Fibroblast of gingiva (primary cell): ENCODE measurements at places on chromosomes 4 and X.

GRCh38 chr4:110618581-110619462 is 4.1 kb downstream of the PITX2 start:
- DNase-seq = no peak

- no peak for DNase-seq
Measured at GRCh38 chr4:2301225-2301642, 39.3 kb upstream of the MXD4 start.

GRCh38 chr4:15897577-15897976 is 41.0 kb downstream of the FGFBP1 start:
- no peak for DNase-seq

- no peak for DNase-seq
Measured at GRCh38 chrX:9537781-9538180, 72.9 kb downstream of the TBL1X start.

DNA sequence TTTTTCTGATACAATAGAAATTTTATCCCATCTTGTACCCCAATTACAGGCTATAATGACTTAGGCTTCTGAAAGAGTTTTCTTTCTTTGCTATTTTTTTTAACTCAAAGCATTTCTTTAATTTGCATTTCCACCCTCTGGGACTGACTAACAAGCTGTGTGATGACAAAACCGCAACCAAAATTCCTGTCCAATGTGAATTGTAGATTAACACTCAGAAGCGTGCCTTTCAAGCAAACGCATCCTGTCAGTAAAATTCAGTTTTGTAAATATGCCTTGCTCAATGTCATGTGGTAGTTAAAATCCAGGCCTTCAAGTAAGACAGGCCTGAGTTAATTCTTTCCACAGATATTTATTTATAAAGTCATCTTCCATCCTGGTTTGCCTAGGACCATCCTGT is 50.3 kb downstream of the STK32B start:
- DNase-seq = no peak

DNA sequence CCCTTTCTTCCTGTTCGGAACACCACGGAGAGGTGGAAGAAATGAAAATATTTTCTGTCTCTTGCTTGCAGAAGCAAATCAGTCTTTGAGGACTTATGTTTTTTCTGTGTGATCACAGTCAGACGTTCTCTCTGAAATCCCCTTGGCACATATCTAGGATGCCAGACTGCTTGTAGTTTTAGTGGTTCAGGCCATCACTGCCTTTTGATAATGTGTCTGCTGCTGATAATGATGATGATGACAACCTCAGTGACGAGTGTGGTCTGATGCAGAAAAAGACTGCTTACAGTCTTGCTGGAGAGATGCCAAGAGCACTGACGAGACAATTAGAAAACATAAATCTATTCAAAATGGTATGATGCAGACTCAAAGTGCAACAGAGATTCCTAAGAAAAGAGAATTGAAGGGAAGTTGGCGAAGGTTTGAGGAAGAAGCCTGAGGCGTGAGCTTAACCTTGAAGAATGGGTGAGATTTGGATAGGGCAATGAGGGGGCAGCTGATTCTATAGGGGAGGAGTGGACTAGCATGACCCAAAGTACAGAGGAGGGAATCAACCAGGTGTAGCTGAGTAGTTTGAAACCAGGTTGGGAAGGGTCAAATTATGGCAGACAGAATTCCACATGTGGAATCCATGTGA is 7.9 kb downstream of the RAB33A start:
- no peak for DNase-seq

GRCh38 chr4:75916091-75916661 is 13.9 kb upstream of the PPEF2 start:
- peak; percentile 54 for DNase-seq

DNA sequence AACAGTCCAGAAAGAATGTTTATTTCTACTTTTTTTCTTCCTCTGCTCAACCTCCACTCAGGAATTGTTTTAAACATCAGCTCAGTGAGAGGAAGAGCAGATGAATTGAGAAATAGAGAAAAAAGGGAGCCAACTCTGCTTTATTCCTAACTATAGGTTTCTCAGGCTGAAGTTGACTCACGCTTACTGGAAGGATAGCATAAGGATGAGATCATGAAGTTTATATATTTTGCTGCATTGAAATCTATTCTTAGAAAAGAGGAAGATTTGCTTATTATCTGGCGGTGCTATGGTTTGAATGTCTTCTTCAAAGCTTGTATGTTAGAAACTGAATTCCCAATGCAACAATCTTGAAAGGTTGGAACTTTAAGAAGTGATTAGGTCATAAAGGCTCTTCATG is 1673.4 kb upstream of the PCDH7 start:
- DNase-seq = no peak

- peak; percentile 3 for DNase-seq
Measured at GRCh38 chr4:101037938-101038413, 309.4 kb downstream of the PPP3CA start.

- DNase-seq = peak; percentile 11
Measured at GRCh38 chrX:110759785-110760184, 35.8 kb downstream of the CHRDL1 start.

DNA sequence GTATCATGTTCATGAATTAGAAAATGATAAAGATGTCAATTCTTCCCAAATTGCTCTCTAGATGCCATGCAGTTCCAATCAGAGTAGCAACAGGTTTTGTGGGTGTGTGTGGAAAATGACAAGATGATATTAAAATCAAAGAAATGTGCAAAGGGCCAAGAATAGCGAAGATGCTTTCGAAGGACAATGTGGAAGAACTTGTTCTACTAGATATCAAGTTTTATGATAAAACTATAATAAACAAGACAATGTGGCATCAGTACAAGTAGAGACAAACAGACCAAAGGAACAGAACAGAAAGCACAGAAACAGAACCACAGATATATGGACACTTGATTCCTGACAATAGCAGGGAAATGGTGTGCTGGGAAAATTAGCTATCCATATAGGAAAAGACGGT is 9.0 kb downstream of the TAB3 start:
- DNase-seq = no peak

DNA sequence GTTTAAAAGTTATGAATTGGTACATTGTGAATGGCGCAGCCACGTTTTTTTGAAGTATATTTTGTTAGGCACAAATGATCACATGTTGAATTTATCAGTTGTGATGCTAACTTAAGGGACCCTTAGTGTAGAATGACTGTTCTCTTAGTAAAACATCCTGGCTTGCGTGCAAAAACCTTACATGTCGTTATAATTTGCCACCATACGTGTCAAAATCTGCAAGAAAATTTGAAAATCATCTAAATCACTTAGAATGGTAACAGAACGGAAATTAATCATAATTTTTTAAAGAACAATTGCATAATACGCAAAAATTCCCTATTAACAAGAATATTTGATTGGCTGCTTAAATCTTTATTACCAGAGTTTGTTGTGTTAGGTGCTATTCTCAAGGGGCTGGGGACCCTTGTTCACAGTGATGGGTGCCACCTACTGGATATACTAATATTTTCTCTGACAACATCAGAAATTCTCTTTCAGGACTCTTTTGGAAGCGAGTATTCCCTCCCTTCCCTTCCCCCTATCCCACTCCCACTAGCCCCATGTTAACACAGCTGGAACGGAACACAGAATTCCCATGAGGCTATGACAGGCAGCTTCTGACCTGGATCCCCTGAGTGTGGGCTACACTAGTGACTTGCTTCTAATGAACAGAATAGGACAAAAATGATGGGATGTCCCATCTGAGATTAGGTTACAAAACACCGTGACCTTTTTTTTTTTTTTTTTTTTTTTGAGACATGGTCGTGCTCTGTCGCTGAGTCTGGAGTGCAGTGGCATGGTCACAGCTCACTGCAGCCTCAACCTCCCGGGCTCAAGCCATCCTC is 71.8 kb downstream of the SUPT20HL2 start:
- peak; percentile 39 for DNase-seq

DNA sequence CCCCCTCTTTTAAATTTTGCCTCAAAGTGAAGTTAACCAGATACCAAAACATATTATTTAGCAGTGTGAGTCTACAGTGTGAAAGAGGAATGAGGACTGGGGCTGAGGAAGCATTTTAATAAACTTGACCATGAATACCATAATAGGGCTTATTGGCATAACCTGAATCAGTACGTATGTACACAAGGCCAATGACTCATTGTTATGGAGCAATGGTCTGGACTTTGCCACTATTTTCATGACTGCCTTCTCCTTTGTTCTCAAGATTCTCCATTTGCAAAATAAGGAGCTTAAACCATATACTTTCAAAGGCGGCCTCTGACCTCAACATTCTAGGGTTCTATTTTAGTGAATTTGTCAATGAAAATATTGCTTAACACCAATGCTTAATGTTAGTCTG is 102.8 kb upstream of the OR13H1 start:
- DNase-seq = no peak

- no peak for DNase-seq
Measured at GRCh38 chr4:40446839-40447238, 111.7 kb downstream of the CHRNA9 start.

DNA sequence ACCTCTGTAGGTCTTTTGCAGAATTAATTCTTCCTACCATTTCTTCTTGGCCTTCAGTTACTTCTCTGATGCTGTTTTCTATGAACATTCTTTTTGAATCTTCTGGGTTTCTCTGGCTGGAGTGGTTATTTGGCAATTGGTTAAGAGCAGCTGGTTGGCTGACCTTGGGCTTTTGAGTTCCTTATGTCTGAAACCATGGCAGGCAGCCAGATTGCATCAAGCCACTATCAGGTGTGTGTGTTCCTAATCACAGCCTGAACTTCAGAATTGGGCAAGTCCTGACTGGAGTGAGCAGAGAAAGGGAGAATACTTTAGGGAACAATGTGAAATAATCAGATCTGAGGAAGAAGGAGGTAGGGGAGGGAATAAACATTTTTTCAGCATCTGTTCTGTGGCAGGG is 90.2 kb downstream of the ARHGAP10 start:
- peak; percentile 96 for DNase-seq

GRCh38 chrX:18931972-18932371 is 51.9 kb downstream of the PHKA2 start:
- DNase-seq = peak; percentile 1

DNA sequence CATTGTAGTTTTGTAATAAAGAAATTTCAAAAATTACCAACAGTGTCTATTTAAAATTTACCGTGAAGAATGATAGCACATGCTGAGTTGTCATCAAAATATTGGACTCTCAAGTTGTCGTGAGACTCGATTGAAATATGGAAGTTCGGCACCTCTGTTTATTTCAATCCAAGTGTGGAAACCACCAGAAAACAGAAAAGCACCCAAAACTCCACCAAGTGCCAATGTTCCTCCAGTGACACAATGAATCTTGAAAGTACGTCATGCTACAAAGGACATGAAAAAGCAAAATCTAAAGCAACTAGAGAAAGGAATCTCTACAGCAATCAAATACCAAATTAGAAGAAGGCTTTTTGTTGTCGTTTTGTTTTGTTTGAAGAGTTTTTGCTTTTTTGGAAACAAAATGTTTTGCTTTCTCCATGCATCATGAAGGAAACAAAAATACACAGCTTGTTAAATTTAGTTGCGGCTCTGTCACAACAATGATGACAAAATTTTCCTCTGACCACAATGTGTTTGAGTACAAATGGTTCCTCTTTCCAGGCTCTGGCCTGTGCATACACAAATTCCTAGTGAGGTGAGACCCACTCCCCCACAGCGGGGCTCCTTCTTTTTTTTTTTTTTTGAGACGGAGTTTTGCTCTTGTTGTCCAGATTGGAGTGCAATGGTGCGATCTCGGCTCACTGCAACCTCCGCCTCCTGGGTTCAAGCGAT is 9.6 kb upstream of the IL13RA1 start:
- DNase-seq = no peak
